ENCODE measurements at places on chromosomes 6 and 20. TPM values are rescaled to one million over a fixed set of nuclear protein-coding genes. Genes with fewer than 3 reads are reported as not detected.

DNA sequence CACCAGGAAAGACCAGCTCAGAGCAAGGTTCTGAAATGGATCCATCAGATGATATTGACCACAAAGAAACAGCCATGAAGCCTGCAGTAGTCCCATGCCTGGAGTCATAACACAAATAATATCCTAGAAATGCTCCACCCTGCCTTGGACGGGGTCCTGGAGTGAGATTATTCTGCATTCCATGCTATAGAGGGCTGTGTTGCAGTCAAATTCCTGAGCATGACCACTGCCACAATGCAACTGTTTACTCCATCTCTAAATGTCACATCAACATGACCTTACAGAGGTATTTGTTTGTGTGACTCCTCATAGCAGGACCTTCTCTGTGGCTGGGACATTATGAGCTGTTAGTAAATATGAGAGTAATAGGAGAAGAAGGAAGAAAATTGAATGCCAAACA is 257.5 kb upstream of the TCF21 start:
- H3K27ac ChIP-seq = no peak overlapping the region
- H3K36me3 ChIP-seq = no peaks in the 10 kb centered on the region
- DNase-seq = no peak
- no peaks in the 10 kb centered on the region for H3K4me1 ChIP-seq

DNA sequence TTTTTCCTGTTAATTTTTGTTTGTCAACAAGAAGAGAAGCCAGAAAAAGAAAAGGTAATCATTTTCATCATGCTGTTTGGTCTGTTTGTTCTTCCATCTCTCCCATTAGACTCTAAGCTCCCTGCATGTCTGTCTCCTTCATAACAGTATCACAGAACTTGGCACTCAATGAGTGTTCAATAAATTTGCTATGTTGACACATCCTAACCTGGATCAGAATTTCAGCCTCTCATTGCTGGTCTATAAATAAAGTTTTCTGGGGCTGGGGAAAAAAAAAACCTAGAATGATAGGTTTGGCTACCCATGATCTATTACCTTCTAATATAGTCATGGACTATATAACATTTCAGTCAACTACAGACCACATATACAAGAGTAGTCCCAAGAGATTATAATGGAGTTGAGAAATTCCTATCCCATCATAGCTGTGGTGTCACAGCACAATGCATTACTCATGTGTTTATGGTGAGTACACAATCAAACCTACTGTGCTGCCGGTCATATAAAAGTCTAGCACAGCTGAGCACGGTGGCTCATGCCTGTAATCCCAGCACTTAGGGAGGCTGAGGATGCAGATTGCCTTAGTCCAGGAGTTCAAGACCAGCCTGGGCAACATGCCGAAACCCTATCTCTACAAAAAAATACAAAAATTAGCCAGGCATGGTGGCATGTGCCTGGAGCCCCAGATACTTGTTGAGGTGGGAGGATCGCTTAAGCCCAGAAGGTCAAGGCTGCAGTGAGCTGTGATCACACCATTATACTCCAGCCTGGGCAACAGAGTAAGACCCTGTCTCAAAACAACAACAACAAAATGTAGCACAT is 5.9 kb downstream of the NUDT3 start:
- peaks cover 13% of the 10 kb centered on the region for H3K4me1 ChIP-seq
- no peaks in the 10 kb centered on the region for H3K27me3 ChIP-seq
- DNase-seq = no peak
- H3K36me3 ChIP-seq = no peaks in the 10 kb centered on the region

- H3K4me3 ChIP-seq = peak overlapping the region; percentile 42
- H3K27me3 ChIP-seq = peaks cover 29% of the 10 kb centered on the region
- H3K36me3 ChIP-seq = no peaks in the 10 kb centered on the region
- no peak for DNase-seq
- peaks cover 73% of the 10 kb centered on the region for H3K4me1 ChIP-seq
These were observed 18.2 kb upstream of the ZNF831 start for GRCh38 chr20:59145247-59145923.

The PLA2G7 gene
- polyA plus RNA-seq = 2.2 TPM

DNA sequence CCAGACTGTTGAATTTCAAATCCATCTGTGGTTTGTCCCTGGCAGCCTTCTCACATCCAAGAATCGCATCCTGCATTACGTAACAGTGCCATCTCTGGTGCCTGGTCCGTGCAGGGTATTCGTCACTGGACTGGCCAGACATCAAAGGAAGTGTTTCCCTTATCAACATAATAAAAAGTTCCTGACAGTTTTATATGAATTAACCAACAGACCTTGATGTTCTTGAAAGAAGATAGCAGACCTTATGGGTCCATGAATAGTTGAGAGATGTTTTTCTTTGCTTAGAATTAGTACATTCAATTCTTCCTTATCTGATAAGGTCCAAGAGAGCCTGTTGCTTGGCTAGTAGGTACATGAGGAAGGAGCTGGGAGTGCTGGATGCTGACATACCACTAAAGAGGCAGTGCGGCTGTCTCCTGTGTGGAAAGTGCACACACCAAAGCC is 77.6 kb downstream of the PHACTR2 start:
- DNase-seq = no peak
- H3K4me3 ChIP-seq = no peak overlapping the region
- H3K36me3 ChIP-seq = peaks cover 3% of the 10 kb centered on the region
- H3K27me3 ChIP-seq = no peaks in the 10 kb centered on the region
- H3K27ac ChIP-seq = no peak overlapping the region

The LY6G6F gene
- 2.5 TPM for polyA plus RNA-seq

GRCh38 chr6:77456531-77457248 is 6.6 kb downstream of the HTR1B start:
- H3K27me3 ChIP-seq = no peaks in the 10 kb centered on the region
- H3K36me3 ChIP-seq = no peaks in the 10 kb centered on the region
- H3K27ac ChIP-seq = no peak overlapping the region
- H3K4me3 ChIP-seq = no peak overlapping the region
- DNase-seq = no peak
- no peaks in the 10 kb centered on the region for H3K4me1 ChIP-seq

DNA sequence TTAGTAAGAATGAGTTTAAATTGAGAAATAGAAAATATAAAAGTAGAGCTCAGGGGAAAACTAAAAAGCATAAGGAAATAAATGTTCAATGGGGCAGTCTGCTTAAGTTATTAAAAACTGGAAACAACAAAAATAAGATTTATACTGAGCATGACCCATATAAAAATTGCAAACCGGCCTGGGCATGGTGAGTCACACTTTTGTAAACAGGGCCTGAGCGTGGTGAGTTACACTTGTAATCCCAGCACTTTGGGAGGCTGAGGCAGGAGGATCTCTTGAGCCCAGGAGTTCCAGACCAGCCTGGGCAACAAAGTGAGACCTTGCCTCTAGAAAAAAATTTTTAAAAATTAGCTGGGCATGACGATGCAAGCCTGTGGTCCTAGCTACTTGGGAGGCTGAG is 74.6 kb downstream of the TMEM244 start:
- H3K27me3 ChIP-seq = peaks cover 5% of the 10 kb centered on the region
- H3K27ac ChIP-seq = no peak overlapping the region
- H3K36me3 ChIP-seq = no peaks in the 10 kb centered on the region
- no peak for DNase-seq
- no peak overlapping the region for H3K4me3 ChIP-seq

DNA sequence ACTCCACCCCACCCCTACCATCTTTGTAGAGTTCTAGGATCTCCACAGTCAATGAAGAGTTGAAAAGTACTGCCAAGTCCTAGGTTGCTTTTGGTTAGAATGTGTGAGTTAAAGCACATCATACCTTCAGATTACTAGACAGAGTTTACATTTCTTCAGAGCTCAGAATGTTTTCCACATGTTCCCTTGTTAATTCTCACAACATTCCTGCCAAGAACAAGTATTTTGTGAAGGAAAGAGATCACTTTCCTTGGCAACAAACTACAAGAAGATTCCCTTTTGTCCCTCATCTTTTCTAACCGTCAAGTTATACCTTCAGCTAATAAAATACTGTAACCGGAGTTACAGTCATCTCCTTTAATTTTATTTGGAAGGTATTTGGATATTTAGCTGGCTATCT is 266.8 kb downstream of the ZFAND3 start:
- H3K27ac ChIP-seq = no peak overlapping the region
- peaks cover 11% of the 10 kb centered on the region for H3K4me1 ChIP-seq
- H3K36me3 ChIP-seq = peaks cover 15% of the 10 kb centered on the region
- DNase-seq = no peak

The CFAP61 gene
- polyA plus RNA-seq = 1.3 TPM

DNA sequence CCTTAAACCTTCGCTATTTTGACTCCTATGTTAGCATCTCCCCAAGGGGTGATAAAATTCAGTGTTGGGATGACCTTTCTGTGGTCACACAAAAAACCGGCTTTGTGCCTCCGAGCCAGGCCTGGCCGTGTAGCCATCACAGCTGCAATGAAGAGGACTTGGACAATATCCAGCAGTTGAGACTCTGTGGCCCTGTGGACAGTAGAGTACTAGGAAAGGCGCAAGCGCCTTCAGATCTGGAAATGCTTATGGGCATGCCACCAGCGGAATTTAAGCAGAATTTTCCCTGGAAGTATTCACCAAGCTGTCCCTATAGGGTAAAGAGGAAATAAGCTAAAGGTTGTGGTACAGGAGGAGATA is 63.3 kb upstream of the SLC2A12 start:
- no peak overlapping the region for H3K4me3 ChIP-seq
- peaks cover 2% of the 10 kb centered on the region for H3K27me3 ChIP-seq
- no peaks in the 10 kb centered on the region for H3K4me1 ChIP-seq
- no peak overlapping the region for H3K27ac ChIP-seq

- no peaks in the 10 kb centered on the region for H3K27me3 ChIP-seq
- H3K4me1 ChIP-seq = no peaks in the 10 kb centered on the region
These were observed 21.9 kb downstream of the MLIP start for GRCh38 chr6:54133186-54133585.

The DEFB127 gene
- polyA plus RNA-seq = not detected

GRCh38 chr20:5100684-5101347 is 18.9 kb downstream of the PCNA start:
- H3K27me3 ChIP-seq = no peaks in the 10 kb centered on the region
- peaks cover 27% of the 10 kb centered on the region for H3K36me3 ChIP-seq
- peaks cover 18% of the 10 kb centered on the region for H3K4me1 ChIP-seq
- H3K4me3 ChIP-seq = no peak overlapping the region
- peak; percentile 64 for DNase-seq

The TMEM217 gene
- polyA plus RNA-seq = 0.32 TPM

DNA sequence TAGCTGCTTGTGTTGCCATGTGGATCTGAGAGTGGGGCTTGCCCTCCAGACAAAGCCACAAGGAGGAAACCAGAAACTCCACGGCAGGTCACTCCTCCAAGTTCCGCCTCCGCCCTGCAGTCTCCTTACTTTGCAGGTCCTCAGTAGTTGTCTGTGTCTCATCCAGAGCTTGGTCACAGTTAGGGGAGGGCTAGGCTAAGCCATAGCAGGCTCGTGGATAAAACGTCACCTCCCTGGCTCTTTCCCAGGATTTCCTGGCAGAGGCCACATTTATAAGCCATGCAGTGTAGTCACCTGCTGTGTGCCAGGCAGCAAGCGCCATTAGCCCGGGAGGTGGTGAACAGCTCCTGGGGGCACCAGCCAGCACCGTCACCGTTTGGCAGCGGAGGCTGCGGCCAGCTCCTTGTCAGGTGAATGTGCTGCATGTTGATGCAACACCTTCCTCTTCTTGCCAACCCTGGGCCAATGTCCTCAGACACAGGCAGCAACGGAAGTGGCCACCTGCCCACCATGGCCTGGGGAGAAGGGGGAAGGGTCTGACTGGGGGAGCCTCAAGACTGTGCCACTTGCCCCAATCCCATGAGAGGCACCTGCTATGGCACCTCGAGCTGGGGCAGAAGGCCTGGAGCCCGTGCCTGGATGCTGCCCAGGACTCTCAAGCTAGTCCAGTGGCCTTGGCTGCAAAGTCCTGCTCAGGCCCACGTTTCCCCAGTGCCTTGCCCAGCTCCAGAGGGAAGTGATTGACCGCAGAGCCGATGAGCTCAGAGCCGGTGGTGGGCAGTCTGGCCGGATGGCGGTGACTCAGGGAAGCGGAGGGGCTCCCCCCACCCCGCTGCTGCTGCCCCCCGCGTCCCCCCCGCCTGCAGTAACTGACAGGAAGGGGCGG is 39.0 kb upstream of the SLCO4A1 start:
- no peaks in the 10 kb centered on the region for H3K27me3 ChIP-seq
- H3K36me3 ChIP-seq = no peaks in the 10 kb centered on the region
- DNase-seq = peak; percentile 81
- peak overlapping the region; percentile 77 for H3K4me3 ChIP-seq
- H3K27ac ChIP-seq = peak overlapping the region; percentile 92

The PACRG gene
- not detected for polyA plus RNA-seq

- H3K36me3 ChIP-seq = no peaks in the 10 kb centered on the region
- peaks cover 1% of the 10 kb centered on the region for H3K27me3 ChIP-seq
- no peak overlapping the region for H3K27ac ChIP-seq
- DNase-seq = no peak
- H3K4me3 ChIP-seq = no peak overlapping the region
- H3K4me1 ChIP-seq = no peaks in the 10 kb centered on the region
These were observed 5.5 kb downstream of the SIGLEC1 start for GRCh38 chr20:3706774-3707507.

- no peaks in the 10 kb centered on the region for H3K36me3 ChIP-seq
- H3K27ac ChIP-seq = no peak overlapping the region
- H3K4me1 ChIP-seq = no peaks in the 10 kb centered on the region
These were observed 114.1 kb upstream of the SNX9 start for GRCh38 chr6:157708933-157709332.

DNA sequence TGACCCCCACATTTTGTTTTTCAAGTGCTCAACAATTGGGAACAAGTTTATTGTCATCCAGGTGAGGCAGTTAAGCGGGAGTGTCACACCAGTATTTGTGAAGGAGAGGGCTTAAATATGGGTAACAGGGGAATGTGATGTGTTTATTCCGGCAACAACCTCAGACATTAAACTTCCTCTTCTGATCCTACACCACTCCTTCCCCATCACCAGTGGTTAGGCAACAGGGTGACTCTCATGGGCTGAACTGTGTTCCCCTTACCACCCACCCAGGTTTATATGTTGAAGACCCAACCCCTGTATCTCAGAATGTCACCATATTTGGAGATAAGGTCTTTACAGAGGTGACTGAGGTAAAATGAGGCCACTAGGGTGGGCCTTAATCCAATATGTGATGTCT is 52.1 kb upstream of the RNF182 start:
- H3K27me3 ChIP-seq = peaks cover 4% of the 10 kb centered on the region
- H3K4me1 ChIP-seq = peaks cover 16% of the 10 kb centered on the region

- H3K4me3 ChIP-seq = peak within 1 kb of the TSS; percentile 88
- peaks cover 52% of the 10 kb centered on the region for H3K4me1 ChIP-seq
- DNase-seq = peak; percentile 84
These were observed at the start of gene PLCG1 for GRCh38 chr20:41136680-41137613. Gene PLCG1, plus strand, starts transcription at chr20:41137543. Its CDS starts 99 bp downstream, at chr20:41137642.

The FBXO9 gene
- 43.0 TPM for polyA plus RNA-seq

GRCh38 chr20:20463933-20464374 is 96.0 kb downstream of the INSM1 start:
- no peak for DNase-seq
- H3K4me3 ChIP-seq = no peak overlapping the region
- H3K36me3 ChIP-seq = peaks cover 12% of the 10 kb centered on the region
- H3K27ac ChIP-seq = no peak overlapping the region

DNA sequence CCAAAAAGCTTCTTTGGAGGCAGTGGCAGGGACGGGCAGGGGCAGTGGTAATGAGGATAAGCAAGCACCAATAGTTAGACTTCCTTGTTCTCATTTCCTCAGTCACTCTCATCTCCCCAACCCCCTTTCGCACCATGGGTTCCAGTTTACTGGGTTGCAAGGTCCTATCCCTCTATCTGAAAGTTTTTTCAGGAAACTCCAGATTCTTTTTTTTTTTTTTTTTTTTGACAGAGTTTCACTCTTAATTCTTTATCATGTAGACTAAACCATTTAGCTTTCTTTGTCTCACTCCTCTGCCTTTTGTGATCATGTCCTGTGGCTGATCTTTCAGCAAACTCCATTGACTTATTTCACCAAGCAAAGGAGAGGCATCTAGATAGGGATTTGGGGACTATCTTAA is 51.4 kb upstream of the GMDS start:
- no peak for DNase-seq
- H3K4me1 ChIP-seq = no peaks in the 10 kb centered on the region
- no peak overlapping the region for H3K27ac ChIP-seq

GRCh38 chr20:37244572-37244957 is 17.0 kb downstream of the GHRH start:
- H3K27me3 ChIP-seq = peaks cover 2% of the 10 kb centered on the region
- no peak overlapping the region for H3K27ac ChIP-seq
- DNase-seq = no peak
